Hepatic stellate cell (primary cell): ENCODE measurements at places on chromosomes 2 and 18.

DNA sequence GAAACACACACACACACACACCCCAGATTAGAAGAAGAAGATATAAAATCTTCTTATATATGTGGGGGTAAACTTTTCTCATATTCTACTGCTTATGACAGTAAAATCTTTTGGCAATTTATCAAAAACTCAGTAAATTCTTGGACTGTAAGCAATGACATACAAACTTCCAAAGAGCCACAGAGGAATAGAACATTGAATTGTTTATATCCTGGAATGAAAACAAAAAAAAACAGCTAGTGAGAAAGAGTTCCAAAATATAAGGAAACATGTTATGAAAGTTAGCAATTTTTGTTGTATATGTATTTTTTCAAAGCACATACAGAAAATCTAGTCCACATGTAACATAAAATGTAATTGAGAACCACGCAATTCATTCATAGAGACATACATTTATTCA, 764.9 kb downstream of the DSC3 start:
- DNase-seq: no peak

GRCh38 chr2:136052369-136053362, 65.3 kb downstream of the CXCR4 start:
- DNase-seq: no peak

DNA sequence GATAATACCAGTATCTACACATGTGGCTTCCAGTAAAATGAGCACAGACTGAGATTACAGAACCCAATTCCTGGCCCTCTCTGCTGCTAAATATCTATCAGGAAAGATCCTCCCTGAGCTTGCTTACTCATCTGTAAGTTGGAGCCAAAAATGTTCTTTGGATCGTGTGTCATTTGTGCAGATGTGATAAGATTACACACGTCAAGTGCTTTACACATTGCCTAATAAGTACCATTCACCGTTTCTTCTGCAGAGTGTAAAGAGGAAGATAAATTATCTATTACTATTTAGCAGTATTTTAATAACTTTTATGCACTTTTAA, 23.2 kb upstream of the SLC20A1 start:
- peak; percentile 42 for DNase-seq

- no peak for DNase-seq
These were observed 1307.4 kb upstream of the ACVR2A start for GRCh38 chr2:146537477-146537876.

GRCh38 chr2:159010963-159011362, 42.5 kb downstream of the TANC1 start:
- DNase-seq: no peak

GRCh38 chr2:48398285-48399002, 131.5 kb upstream of the STON1 start:
- no peak for DNase-seq

DNA sequence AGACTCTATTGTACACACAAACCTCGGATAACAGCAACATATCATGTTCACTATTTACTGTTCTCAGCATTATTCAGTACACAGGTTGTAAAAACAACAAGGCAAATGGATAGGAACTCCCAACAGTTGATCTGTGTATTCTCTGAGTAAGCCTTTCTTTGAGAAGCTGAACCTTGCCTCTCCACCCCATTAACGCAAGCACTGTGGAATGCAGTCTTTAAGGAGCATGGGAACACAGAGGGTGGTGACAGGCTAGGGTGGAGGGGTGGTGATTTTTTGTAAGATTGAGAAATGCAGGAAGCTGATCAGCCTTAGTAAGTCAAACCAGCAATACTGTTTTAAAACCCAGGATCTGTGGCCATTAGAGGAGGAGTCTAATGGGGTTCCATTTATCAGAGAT, 19.6 kb upstream of the SERPINB11 start:
- DNase-seq: peak; percentile 60

DNA sequence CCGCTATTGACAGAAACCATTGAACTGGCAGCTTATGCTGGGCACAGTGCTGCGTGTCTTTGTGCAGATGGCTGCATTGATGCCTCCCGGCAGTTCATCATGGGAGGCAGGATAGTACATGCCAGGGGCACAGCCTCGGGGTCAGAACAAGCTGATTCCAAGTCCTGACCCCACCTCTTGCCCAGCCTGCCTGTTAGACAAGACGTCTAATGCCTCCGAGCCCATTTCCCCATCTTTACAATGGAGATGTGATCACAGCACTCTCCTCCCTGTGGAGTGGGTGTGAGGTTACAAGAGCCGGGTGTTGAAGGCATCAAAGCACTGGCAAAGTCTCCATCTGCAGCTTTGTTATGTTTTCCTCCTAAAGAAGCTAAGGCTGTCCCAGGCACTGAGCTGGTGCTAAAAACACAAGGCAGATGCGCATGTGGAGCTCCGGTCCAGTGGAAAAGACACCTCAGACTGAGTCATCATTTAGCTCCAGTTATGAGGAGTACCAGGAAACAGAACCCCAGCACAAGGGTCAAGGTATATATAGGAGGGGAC, 125.7 kb upstream of the EPAS1 start:
- peak; percentile 67 for DNase-seq
